ENCODE measurements at places on chromosomes 11 and 22.
A peak's percentile ranks its signal among the peaks of the same experiment; 100 is the strongest.

GRCh38 chr22:45758603-45759002 is 87.0 kb downstream of the ATXN10 start:
- DNase-seq: no peak

GRCh38 chr11:6307876-6308275 is 12.4 kb downstream of the CAVIN3 start:
- no peak for DNase-seq

- DNase-seq: no peak
These were observed 6.1 kb downstream of the CXCR5 start for GRCh38 chr11:118889797-118890196.

DNA sequence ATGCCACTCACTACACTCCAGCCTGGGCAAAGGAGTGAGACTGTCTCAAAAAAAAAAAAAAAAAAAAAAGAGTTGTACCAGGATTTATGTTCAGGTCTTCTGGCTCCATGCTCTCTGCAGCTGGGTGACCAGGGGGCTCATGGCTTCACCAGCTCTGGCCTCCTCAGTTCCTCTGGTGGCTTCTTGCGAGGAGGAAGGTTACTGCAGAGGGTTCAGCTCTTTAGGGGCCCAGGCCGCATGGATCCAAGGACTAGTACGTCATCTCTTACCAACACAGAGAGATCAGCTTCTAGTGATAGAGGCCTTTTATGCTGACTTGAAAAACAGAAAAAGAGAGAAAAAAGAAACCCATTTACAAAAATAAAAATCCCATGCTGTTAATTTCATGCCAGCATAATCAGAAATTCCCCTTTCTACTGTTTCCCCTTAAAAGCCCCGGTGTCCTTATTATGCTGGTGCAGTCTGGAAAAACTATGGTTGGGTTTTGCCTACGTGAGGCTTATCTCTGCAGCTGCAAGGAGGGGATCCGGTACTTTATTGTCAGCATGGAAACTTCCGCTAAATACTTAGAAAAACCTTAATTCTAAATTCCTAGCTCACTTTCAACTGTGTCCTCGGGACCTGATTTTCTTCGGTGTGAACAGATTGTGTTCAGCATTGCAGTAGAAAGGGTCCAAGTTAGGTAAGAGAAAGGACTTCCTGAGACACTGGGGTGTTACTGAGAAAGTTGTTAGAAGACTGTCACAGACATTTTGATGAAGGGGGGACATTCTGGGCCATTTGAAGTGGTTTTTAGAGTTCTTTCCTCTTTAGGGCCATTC is 13.7 kb downstream of the ZBTB16 start:
- no peak for DNase-seq

- DNase-seq: no peak
These were observed 84.1 kb downstream of the LARGE2 start for GRCh38 chr11:46006418-46007070.

GRCh38 chr11:13012056-13012661 is 3.0 kb downstream of the RASSF10 start:
- DNase-seq: no peak

DNA sequence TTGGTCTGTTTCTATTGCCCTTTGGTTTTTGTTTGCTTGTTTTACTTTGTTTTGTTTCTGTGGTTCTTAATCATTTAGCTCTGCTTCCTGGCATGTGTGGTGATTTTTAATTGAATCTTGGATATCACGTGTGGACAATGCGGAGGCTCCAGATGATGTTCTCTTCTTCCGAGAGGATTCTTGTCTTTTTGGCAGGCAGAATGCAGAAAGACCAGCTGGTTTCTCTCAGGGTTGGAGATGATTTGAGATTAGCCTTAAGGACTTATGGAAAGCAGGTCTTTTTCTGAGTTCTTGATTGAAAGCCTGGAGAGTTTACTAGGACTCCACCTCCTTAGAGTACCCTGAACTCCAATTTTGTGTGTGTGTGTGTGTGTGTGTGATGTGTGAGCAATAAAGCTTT is 21.0 kb upstream of the ANO1 start:
- DNase-seq: no peak

DNA sequence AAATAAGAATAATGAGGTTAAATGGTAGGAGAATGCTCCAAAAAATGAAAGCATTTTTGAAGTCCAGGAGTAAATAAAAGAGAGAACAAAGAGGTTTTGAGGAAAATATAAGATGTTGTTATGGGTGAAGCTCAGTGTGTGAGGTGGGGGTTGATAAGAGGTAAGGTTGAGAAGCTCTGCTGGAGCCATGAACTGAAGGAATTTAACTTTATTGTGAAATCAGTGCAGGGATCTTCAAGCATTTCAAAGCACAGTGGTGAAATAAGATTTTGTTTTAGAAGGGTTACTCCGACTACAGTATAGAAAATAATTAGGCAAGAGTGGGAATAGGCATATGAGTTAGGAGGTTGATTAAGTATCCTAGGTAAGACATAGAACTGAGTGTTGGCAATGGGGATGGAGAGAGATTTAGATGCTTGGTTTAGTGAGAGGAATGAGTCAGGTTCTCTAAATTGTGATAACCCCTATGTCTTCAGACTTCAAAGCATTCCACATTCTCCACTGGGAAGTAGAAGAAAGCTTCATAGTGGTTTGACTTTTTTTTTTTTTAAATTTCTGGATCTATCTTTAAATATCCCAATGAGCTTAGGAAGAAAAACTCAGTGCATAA is 403.2 kb downstream of the AASDHPPT start:
- no peak for DNase-seq

DNA sequence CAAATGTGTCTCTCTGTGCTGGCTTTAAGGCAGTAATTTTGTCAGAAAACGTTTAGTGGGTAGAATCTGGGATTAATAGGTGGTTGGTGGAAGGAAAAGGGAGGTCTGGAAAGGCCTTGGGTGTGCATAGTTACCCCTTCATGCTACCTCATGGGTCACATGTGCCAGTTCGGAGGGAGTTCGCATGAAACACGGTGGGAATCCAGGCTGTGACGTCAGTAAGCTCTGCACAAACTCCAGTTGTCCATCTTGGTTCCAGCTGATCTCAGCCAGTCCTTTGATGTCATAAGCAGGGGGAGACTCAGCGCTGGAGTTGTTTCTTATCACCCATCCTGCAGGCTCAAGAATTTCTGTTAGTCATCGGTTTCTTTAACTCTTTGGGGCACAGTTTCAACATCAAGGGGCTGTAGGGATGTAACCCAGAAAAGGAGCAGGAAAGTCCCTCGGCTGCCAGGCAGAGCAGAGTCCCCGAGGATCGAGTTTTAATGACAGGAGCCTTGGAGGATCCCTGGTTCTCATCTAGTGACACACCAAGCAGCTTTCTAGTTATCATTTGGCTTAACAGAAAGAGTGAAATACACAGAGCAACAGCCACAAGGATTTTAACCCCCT is 28.9 kb downstream of the MOV10L1 start:
- no peak for DNase-seq

GRCh38 chr11:75204685-75205563 is 35.6 kb upstream of the TPBGL start:
- DNase-seq: peak; percentile 90

DNA sequence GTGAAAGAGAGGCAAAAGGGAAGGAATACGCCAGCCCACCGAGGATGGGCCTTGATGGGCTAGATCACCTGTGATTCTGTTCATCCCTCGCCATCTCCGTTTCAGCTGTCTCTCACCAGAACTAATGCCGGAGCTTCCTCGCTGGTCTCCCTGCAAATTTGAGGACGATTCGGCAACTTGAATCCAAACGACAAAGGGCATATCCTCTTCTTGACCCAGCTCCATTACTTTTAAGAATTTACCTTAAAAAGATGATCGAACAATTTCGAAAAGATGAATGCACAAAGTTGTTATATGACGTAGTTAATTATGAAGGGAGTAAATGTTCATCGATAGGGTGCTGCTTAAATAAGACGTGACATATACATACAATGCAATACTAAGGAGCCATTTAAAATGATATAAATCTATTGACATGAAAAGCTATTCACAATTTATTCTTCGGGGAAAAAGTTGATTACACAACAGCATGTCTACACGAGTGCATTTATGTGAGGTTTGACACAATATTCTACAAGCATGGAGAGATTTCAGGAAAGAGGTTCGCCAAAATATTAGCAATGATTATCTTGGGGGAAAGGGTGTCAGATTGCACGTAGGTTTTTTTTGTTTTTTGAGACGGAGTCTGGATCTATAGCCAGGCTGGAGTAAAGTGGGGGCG is 937 bp upstream of the FAM168A start:
- no peak for DNase-seq

DNA sequence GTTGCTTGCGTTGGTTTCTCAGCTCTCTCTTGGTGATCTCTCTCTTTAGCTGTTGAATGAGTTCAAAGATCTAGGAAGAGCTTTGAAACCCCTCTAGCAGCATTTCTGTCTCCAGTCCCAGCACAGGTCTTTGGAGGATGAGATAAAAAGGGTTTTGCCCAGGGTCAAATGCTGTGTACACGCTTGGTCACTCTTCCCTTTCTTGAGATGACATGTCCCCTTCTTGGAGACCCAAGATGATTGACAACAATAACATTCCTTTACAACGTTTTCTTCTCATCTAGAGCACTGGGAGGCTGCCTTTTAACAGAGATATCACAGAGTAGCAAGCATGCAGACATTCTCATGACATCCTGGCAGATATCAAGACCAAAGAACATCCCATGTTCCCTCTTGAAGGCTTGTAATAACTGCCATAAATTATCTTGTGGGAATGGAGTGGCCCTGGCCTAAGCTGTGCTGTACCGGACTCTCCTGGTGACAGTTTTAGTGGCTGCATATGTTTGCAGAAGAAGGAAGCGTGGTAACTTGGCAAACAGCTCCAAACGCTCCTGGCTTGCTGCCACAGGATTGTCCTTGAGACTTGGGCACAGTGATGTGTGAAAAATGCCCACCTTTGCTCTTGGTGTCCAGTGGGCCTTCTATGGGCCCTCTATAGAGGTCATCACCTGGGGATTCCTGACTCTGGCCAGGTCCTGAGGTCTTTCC is 107.8 kb downstream of the PTPRJ start:
- no peak for DNase-seq
